ENCODE measurements at places on chromosomes 12 and 14.

DNA sequence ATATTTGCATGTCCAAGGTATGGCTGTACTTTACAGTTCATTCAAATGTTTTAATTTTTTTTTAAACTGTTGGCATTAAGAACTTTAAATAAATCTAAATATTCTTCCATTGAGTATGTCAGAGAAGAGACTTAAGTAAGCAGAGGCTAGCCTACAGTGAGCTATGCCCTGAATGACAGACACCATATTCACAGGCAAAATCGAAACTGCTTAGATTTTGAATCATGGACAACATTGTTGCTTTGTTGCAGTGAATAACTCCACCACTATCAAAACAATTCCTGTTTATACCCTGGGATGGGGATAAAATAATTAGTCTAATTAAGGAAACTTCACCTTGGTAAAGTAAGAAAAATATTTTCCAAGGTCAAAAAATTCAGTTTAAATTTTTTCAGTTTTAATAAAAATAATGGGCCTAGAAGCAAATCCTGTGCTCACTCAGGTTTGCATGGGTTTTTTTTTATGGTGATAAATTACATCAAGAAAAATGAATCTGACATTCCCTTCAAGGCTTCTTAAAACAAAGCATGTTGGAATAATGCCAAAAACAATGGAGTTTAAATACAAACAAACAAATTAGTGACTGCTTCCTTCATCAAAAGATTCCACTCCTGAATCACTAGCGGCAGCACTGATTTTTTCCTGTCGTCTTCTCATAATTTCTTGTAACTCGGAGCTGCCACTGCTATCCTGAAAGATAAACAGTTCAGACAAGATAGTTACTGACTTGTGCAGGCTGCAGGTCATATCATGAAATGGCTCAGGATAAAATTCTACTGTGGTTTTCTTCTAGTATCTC is 168.2 kb downstream of the EPS8 start:
- DNase-seq, result no peak

GRCh38 chr14:71138448-71139293 is 231.4 kb downstream of the PCNX1 start:
- peak; percentile 77 for DNase-seq

- DNase-seq, result no peak
Observed at GRCh38 chr12:96502477-96502876, 13.1 kb downstream of the CFAP54 start.

- no peak for DNase-seq
Observed at GRCh38 chr12:52320784-52321400, at the start of gene KRT83. KRT83 (minus strand) TSS chr12:52321398; CDS start chr12:52321335, 63 bp downstream.

GRCh38 chr14:30610787-30611343 is 11.3 kb upstream of the SCFD1 start:
- DNase-seq, result peak; percentile 18

- no peak for DNase-seq
Observed at GRCh38 chr14:69501423-69501838, 16.9 kb downstream of the PLEKHD1 start.

DNA sequence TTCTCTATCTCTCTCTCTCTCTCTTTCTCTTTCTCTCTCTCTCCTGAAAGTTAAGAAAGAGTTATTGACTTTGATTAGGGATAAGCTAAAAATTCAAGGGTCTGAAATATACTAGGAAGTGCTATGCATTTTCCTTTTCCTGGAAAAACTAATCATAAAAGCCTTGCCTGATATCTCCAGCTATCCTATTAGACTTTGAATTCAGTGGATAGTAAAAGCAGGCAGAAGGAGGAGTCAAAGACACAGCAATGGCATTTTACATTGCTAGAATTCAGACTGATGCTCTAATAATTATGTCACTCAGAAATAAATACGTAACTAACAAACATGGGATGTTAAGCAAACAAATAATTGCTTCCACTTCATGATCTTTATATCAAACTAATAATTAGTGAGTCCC is 272.0 kb downstream of the SSPN start:
- no peak for DNase-seq

GRCh38 chr12:75862692-75863471 is 168.7 kb downstream of the PHLDA1 start:
- DNase-seq, result no peak

All from OCI-LY7 (cell line).